ENCODE measurements at places on chromosomes 4 and X.
A peak's percentile ranks its signal among the peaks of the same experiment; 100 is the strongest.

GRCh38 chrX:119132316-119132715 lies 4.7 kb upstream of the KIAA1210 start:
- no peak for DNase-seq

- DNase-seq, result no peak
These were observed 16.7 kb downstream of the LETM1 start for GRCh38 chr4:1839282-1839681.

GRCh38 chrX:120207009-120207605 lies 43.5 kb upstream of the ZBTB33 start:
- no peak for DNase-seq

DNA sequence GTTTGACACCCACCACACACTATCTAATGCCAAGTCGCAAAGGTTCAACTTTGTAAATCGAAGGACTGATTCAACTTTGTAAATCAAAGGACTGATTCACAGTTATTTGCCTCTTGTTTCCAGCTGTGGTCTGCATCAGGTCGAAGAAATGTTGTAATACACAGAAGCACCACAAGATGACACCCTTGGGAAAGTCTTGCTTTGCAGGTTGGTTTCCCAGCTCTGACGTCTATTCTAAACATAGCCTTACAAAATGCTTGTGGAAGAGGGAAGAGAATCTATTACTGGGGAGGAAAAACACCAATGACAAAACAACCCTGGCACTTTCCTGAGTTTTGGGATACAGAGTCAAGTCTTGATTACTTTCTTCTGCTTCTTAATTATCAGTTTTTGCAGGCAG lies 35.3 kb downstream of the SUPT20HL1 start:
- DNase-seq, result peak; percentile 61

- peak; percentile 60 for DNase-seq
These were observed 691 bp downstream of the MAGED1 start for GRCh38 chrX:51893931-51894696.

DNA sequence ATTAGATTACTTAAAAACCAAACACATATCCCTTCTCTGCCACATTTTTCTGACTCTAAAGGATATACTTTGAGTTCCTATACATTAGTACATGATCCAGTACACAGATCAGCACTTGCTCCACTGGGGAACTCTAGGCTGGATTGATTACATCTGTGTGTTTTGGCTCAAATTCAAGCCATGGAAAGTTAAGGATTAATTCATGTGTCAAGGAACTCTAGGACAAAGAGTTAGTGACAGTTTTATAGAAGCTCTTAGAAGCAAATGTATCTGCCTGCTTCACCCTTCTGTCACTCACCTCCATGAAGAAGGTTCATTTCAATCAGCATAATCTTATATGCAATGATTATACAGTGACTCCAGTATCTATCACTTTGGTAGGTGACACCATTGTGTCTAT lies 43.2 kb downstream of the SCFD2 start:
- DNase-seq, result no peak

GRCh38 chr4:163462556-163462955 lies 11.0 kb downstream of the TKTL2 start:
- no peak for DNase-seq

DNA sequence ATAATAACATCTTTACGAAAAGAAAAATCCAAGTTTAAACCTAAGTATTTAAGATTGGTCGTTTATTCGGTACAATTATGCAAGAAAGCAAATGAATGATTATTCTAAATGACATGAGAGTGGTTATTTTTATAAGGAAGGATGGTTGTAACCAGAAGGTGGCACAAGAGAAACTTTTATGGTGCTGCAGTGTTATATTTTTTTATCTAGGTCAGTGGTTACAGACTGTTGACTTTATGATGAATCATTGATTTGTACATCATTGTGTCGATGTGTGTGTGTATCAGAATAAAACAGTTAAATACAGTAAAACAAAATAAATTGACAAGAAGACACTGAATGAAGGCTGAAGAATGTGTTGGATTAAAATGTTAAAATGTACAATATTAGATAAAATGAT lies 9.8 kb downstream of the DCAF8L2 start:
- DNase-seq, result no peak

- DNase-seq, result no peak
These were observed 123.2 kb downstream of the BMPR1B start for GRCh38 chr4:94880956-94881355.

- no peak for DNase-seq
These were observed 101.3 kb downstream of the TBL1X start for GRCh38 chrX:9566150-9566621.

DNA sequence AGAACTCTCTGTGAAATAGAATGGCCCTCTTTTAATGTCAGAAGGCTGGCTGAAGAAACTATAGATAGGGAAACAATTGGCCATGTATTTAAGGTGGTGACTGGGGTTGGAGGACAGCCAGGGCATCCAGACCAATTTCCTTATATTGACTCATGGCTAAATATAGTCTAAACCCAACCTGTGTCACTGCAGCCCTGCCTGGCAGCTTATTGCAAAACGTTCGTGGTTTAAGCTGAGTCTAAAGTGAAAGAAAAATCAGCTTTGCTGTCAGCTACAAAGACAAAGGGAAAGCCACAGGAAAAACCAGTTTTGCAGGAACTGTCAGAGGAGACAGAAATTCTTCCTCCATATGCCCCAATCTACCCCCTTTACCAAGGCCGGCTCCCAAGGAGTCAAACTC lies 902.8 kb upstream of the NDST4 start:
- no peak for DNase-seq

DNA sequence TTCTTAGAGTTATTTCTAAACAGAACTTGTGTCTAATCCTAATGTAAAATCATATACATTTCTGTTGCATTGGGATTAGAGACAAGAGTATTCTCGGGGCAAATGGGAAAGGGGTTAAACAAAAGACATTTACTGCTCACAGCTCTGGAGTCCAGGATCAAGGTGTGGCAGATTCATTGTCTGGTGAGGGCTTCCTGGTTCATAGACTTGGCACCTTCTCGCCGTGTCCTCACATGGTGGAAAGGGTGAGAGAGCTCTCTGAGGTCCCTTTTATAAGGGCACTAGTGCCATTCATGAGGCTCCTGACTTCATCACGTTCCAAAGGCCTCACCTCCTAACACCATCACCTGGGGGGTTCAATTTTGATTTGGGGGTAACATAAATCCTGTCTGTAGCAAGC lies 90.3 kb upstream of the PRKX start:
- DNase-seq, result no peak

DNA sequence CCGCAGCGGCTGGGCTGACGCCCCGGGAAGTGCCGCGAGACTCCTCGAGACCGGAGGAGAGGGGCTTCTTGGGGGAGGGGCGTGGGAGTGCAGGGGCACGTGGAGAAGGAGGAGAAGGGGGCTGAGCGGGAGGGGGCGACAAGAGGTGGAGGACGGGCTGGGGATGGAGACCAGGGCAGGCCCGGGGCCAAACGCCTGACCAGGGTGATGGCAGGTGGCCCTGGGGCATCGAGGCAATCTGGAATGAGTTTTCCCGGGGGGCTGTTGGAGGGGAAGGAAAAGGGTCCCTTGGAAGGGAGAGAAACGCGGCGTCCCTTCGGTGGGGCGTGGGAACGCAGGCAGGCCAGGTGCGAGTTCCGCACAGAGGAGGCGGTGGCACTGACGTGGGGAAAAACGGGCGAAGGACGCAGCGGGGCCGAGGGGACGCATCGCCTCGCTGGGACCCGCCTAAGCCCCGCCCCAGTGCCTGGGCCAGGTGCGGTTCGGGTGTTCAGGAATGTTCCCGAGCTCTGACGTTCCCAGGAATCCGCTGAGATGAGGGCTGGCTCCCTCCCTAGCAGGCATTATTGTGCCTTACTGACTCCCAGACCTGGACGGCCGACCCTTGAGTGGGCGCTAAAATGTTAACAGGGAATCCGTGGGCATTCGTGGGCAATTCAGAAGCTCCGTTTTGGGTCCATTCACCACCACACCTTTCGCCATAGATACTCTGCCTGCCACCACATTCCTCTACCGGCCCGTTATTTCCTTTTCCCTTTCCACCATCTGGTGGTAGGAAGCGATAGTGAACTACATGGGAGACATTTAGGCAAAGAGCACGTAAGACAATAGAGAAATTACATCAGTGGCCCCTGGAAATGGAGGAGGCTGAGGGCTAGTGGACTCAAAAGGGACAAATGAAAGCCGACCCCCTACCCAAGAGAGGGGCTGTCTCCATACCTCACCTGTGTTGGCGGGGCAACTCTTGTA lies 795 bp upstream of the SH3KBP1 start:
- peak; percentile 10 for DNase-seq

- peak; percentile 11 for DNase-seq
These were observed 149.4 kb downstream of the TSPAN5 start for GRCh38 chr4:98508829-98509598.

GRCh38 chrX:3516051-3516541 lies 169.6 kb upstream of the MXRA5 start:
- DNase-seq, result no peak

- no peak for DNase-seq
These were observed 120.9 kb downstream of the MBNL3 start for GRCh38 chrX:132367984-132368383.

- no peak for DNase-seq
These were observed 975.2 kb downstream of the STIM2 start for GRCh38 chr4:27835851-27836250.

DNA sequence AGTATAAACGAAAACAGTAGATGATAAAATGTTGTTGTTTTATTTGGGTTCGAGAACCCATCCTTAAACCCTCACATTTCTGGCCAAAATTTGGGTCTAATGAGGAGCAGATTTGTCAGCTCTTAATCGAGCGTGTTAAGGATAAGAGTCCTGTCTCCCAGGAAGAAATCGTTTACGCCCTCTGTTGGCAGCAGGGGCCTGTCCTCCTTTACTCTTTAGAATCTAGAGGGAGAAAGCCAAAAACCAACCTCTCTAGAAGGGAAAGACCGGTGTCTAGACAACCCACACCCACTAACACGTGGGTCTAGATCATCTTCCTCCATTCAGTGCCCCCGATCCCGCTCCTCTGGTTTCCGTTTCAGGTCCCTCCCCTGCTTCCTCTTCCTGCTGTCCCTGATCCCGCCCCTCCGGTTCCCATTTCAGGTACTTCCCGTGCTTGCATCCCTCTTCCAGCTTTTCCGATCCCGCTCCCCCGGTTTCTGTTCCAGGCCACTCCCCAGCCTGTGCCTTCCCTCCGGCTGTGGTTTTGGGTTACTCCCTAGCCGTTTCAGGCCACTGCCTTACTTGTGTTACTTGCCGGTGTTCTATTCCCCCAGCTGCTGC lies 339.1 kb downstream of the PAPSS1 start:
- no peak for DNase-seq

DNA sequence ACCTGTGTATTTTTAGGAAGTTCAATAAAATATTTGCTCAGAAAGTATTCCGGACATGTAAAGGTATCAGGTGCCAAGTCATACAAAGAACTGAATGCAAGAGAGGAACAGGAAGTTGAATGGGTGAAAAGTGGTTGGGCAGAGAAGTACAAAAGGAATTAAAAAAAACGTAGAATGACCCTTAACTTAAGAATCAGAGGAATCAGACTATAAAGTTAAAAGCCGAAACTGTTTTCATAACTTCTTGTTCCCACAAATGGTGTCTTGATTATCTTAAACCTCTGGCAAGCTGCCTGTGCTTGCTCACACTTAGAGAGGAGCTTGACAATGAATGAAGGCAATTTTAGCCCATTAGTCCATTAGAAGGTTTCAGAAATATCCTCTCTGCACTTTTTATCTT lies 81.6 kb upstream of the HHIP start:
- DNase-seq, result no peak

DNA sequence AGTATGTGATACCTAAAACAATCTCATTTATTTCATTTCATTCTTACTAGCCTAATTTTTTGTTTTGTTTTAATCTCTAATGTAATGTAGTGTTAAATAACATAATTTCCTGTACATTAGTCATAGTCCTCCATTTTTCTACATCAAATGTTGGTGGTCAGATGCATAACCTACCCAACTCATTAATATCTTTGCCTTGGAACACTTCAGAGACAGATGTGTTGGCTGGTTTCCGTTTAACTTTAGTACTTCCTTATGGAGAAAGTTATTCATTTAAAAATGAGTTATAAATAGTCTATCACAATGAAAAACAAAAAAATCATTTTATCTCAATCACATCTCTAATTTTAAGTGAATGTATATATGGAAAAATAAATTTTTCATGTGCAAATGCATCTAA lies 190.2 kb downstream of the ANTXR2 start:
- no peak for DNase-seq

DNA sequence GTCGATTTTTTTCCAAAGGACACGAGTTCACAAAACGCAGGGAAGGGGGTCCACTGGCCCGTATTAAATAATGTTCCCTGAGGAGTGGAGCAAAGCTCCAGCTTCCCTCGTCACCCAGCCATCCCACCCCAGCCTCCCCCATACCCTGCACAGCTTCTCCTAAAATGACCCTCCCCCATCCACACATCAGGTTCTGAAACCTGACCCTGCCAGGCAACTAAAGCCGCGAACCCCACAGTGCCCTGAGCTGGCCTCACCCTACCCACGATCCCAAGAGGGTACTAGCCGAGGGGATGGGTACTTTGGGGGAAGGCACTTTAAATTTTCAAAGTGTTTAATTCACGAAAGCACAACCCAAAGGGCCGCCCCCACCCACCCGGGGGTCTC lies 634 bp downstream of the APOO start:
- no peak for DNase-seq

DNA sequence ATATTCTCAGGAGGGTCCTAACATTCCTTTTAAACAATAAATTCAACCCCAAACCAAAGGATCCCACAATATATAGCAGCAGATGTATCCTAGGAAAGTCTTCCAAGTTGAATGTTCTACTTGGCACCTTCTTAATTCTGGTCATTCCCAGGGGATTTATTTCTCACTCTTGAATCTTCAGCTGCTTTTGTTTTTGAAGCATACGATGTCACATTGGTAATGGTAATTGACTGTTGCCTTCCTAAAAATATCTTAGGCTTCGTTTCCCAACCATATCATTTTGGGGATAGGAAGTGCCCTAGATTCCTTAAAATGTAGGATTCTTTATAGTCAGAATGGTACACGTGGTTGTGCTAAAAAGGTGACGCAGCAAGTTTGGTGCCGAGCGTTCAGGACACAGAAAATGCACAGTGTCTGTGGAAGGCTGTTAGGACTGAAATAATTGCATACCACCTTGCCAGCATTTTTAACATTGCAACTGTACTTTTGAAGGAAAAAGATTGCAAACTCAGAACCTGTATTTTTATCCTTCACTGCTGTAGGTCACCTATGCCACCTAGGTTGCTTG lies 8.1 kb downstream of the SNX25 start:
- no peak for DNase-seq

GRCh38 chr4:166153548-166153947 lies 280.5 kb downstream of the TLL1 start:
- no peak for DNase-seq

DNA sequence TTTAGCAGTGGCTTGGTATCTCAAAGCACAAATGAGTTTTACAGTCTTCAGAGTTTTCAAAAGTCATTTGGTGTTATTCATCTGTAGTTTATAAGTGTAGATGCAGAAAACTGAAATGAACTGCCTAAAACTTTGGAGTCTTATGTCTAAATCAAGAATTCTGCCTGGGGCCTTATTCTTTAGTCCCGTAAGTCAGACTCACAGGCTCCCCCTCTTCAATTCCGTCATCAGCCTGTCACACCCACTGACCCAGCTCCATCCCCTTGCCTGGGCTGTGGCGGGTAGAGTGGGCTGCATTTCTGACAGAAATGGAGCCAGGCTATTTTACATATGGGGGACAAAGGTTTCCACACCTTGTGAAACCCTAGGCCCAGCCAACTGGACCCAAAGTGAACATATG lies 44.3 kb downstream of the TSPAN5 start:
- DNase-seq, result no peak
